ENCODE measurements at places on chromosomes 6 and 20. TPM values are rescaled to one million over a fixed set of nuclear protein-coding genes. Genes with fewer than 3 reads are reported as not detected.

The XKR7 gene
- not detected for polyA plus RNA-seq

The MEP1A gene
- not detected for polyA plus RNA-seq

DNA sequence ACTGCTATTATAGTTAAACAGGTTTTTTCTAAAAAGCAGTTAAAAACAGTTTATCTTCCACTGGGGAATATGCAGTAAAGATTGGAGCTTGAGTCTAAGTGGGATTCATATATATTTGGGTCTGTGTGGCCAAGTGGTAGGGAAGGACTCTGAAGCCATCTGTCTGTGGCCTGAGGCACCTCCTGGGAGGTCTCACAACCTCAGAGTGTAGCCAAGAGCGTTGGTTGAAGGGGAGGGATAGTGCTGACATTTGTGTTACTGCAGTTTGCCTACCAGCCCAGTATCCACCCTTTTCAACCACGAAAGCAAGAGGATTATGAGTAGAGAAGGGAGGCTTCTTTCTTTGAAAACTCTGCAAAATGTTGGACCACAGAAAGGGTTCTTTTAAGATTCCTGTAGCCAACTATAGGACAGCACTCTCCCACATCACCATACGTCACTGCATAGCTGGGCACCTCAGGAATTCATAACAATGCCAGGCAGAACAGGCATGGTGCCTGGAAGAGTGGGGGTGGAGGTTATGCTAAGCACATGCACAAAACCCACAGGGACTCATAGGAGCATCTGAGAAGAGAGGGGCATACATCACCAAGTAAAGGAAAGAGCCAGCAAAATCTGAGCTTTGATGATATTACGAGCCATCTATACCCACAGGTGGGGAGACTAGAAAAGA is 90.5 kb upstream of the HEY2 start:
- DNase-seq, result no peak

DNA sequence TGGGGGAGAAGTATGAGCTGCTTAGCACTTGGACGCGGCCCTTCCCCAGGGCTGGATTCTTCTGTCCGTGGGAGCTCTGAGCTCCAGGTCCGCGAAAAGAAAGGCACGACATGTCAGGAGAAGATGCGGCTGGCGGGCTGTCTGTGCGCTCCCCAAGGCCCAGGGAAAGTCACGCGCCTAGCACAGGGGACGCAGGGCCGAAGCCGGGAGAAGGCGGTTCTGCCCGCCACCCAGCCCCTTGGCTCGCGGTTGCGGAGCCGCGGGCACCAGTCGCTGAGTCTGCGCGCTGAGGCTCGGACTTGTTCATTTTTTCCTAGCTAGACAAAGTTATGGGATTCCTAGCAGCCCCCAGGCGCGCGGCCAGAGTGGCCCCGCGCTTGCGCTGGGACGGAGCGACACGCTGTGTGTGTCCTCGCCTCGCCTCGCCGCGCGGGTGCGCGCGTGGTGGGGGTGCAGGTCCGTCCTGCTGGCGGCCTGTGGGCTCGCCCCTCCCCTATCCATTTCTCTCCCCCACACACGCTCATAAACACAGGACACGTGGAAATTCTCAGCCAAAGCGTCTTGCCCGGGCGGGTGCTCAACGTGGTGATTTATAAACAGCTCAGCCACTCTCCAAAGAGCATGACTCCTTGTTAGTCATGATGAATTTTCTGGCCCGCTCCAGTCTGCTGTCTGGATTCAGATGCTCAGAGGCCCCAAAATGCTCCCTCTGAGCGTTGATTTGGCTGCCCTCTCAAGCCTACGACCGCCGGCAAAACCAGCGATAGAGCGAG is 1.9 kb upstream of the POU3F2 start:
- no peak for DNase-seq

GRCh38 chr20:62887152-62887859 is 25.7 kb upstream of the TCFL5 start:
- peak; percentile 67 for DNase-seq

Data from stomach (tissue), 19 donors.